ENCODE measurements at places on chromosomes 4 and X.
A peak's percentile ranks its signal among the peaks of the same experiment; 100 is the strongest.

- DNase-seq, result no peak
Measured at GRCh38 chr4:130403221-130403620, 1307.3 kb downstream of the C4orf33 start.

DNA sequence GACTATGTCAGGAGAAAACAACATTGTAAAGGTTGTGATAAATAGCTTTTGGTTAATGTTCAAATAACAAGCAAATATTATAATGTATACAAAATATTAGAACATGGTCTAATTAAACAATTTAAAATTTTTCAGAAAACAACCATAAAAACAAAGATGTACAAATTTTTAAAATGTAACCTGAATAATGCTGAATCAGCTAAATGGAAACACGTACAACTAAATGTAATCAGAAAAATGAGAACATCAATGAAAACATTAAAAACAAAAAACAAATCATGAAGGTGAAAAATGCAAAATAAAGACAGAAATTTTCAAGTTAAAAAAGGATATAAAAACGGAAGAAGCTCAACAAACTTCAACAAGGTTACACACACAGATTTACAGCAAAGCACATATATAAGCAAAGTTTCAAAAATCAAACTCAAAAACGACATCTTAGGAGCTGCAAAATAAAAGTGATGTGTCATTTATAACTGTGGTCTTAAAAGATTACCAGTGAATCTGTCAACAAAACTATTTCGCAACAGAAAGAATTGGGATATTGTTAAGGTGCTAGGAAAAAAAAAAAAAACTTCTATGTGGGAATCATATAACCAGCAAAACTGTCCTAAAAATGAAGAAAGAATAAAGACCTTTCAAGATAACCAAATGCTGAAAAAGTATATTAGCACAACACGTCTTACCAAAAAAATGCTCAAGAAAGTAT is 31.8 kb downstream of the ZNF732 start:
- DNase-seq, result no peak

GRCh38 chr4:172815499-172816164 is 353.0 kb upstream of the GALNT7 start:
- DNase-seq, result no peak

GRCh38 chr4:101200561-101200960 is 146.8 kb downstream of the PPP3CA start:
- no peak for DNase-seq

GRCh38 chr4:80431203-80431965 is 95.9 kb downstream of the CFAP299 start:
- DNase-seq, result no peak

- DNase-seq, result no peak
Measured at GRCh38 chr4:5752376-5753184, 41.6 kb downstream of the EVC start.

GRCh38 chrX:54564936-54565335 is 34.9 kb downstream of the GNL3L start:
- no peak for DNase-seq

DNA sequence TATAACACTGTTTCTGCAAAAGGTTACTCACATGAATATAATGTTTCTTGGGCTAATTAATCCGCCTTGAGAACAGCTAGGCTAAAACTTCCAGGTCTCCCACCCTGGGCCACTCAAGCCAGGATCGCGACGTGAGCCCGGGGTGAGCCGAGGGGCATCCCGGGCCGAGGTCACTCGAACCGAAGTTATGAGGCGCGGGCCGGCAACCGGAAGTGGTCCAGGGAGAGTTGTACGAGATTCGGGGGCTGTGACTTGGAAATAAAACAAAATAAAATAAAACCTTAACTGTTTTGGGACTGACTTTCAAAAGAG is 317 bp downstream of the CMC4 start:
- DNase-seq, result no peak

- no peak for DNase-seq
Measured at GRCh38 chrX:109672239-109672638, 47.3 kb upstream of the KCNE5 start.

GRCh38 chr4:140222171-140222570 is 68.2 kb upstream of the MAML3 start:
- no peak for DNase-seq

GRCh38 chr4:158670975-158671664 is 567 bp downstream of the C4orf46 start:
- DNase-seq, result peak; percentile 81

- DNase-seq, result no peak
Measured at GRCh38 chr4:26088433-26088928, 174.5 kb downstream of the SMIM20 start.

GRCh38 chr4:4559596-4559995 is 17.7 kb upstream of the STX18 start:
- no peak for DNase-seq

- DNase-seq, result no peak
Measured at GRCh38 chrX:112731793-112732192, 52.1 kb upstream of the LHFPL1 start.

DNA sequence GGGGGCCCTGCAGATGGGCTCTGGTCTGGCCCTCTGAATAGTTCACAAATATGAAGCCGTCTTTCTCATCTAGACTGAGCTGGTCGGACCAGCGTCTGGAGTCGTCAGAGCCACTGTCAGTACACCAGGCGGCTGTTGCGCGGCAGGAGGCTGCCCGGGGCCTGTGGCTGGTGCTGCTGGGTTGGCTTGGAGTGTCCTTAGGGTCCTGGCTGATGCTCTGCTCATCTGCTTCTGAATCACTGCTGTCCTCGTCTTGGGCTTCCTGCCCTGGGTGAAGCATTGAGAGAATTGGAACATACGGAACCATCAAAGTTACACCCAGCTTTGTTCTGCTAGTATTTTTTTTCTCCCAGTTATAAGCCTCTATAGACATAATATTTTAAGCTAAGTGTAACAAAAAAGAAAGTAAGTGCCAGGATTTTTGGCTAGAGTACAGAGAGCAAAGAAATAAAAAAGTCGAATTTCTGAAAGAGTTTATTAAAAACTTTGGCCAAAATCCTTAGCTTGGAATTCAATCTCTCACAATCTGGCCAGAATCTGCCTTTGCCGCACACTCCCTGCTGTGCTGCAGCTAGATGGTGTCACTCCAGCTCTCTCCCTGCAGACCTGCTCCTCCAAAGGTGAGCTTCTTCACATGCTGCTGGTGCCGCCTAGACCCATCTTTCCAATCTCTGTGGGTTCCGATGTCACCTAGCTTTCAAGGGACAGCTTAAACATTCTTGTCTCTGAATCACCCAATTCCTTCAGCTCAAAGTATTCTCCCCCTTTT is 96.2 kb downstream of the CDS1 start:
- no peak for DNase-seq

GRCh38 chr4:128349921-128350320 is 62.3 kb upstream of the PGRMC2 start:
- DNase-seq, result no peak

- peak; percentile 31 for DNase-seq
Measured at GRCh38 chrX:68932611-68933010, 103.8 kb downstream of the EFNB1 start.

GRCh38 chrX:79556800-79557199 is 189.7 kb upstream of the ITM2A start:
- DNase-seq, result no peak

GRCh38 chrX:72358313-72358712 is 52.6 kb upstream of the CITED1 start:
- no peak for DNase-seq

DNA sequence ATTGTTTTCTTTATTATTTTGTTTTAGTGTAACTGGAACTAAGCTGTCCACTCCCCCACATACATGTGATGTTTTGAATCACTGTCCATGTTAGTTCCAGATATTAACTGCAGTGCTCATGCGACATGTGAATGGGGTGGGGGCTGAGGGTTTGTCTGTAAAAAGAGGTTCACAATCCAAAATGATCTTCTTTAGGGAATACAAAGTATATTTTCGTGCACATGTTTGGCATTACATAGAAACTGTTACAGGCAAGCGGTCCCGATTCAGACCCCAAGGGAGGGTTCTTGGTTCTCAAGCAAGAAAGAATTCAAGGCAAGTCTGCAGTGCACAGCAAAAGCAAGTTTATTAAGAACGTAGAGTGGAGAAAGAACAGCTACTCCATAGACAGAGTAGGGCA is 296.5 kb upstream of the CLNK start:
- DNase-seq, result no peak

GRCh38 chrX:19846995-19847790 is 40.2 kb downstream of the SH3KBP1 start:
- no peak for DNase-seq

DNA sequence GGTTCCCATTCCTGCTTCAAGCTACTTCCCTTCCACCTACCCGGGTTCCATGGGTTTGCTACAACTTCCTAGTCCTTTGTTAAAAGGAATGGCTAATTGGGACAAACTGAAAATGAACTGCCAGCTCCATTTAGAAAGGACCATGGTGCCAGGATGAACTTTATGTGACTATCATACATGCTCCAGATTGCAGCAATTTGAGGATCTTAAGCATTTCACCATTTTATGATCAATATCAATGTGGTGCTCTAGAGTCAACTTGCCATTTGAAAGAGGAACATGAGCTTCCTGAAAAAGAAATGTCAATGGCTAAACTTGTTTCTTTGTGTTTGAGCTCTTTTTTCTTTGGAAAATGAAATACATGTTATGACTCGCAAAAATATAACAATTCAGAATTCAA is 92.7 kb upstream of the IL15 start:
- no peak for DNase-seq

DNA sequence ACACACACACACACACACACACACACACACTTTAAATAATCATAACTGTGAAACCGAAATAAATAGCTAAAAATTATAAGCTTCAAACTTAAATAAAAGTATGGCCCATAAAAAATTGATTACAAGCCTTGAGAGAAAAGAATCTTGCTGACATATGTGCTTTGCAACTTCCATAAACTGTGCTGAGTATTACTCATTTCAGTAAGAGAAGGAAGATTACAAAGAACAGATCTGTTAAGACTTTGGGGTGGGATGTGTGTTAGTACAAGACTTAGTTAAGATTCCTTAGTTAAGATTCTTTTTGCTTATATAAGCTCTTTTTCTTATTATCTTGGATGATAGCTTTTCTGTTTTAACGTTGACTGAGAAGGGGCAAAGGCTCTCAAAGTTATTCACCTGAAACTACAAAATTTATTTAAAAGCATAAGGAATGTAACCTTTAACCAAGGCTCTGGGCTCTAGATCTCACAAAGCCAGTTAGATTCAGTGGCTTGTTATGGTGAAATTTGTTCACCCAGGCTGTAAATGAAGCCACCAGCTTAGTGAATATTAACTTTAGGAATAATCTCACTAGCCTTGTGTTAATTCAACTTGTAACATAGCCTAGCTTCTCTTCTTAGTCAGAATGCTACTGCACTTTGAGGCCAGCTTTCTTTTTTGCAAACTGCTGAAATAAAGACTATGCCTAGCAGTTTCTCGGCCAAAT is 58.2 kb downstream of the ARSJ start:
- DNase-seq, result no peak

DNA sequence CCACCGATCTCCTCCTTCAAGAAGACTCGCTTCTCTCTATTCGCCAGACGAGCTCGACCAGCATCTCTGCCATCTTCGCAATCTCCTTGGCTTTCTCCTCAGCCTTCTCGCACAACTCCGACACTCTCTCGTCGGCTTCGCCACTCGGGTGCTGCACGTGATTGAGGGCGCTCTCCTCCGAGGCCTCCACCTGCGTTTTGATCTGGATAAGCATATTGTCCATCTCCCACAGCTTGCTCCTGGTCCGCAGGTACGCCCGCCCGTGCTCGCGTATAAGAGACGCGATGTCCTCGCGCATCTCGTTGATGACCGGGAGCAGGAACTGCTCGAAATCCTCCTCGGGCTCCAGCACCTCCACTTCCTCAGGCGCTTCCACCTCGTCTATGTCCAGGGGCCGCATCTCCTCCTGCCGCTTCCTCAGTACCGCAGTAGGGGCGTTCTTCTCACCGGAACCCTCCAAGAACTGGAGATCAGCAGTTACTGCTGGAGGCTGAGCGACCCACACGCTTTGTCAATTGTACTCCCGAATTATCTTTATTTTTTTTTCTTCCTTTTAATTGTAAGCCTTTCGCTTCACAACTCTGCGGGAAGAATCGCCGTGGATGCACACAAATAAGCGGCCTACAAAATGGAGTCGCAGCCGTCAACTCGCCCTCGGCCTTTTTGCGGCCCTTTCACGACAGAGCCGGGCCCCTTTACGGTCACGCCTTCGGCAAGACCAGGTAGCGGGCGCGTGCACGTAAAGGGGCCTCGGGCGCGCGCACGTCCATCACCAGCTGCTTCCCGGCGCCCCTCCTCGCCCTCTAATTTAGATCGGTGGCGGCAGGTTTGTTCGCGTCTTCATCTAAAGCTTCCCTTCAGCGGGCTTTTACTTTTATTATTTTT is at the start of gene MRFAP1L1:
Gene MRFAP1L1, minus strand, starts transcription at position 636 of the 885 bp plus-strand sequence. Its CDS starts 236 bp downstream, at position 400.
- DNase-seq, result peak; percentile 98

DNA sequence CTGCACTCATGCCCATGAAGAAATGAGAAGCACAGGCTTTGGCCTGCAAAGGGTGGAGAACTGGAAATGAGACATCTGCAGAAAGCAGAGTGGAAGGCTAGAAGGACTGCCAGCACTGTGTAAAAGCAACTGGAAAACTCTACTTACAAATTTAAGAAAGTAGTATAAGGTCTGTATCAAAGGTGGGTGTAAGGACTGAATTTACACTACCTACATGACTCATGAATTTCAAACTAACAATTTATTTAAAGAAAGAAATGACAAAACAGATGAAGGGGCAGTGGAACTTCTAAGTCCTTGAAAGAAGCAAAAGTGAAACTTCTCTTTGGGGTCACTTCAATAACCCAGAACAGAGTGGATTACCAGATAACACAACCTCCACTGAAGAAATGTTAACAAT is 71.2 kb downstream of the SLC10A7 start:
- no peak for DNase-seq

DNA sequence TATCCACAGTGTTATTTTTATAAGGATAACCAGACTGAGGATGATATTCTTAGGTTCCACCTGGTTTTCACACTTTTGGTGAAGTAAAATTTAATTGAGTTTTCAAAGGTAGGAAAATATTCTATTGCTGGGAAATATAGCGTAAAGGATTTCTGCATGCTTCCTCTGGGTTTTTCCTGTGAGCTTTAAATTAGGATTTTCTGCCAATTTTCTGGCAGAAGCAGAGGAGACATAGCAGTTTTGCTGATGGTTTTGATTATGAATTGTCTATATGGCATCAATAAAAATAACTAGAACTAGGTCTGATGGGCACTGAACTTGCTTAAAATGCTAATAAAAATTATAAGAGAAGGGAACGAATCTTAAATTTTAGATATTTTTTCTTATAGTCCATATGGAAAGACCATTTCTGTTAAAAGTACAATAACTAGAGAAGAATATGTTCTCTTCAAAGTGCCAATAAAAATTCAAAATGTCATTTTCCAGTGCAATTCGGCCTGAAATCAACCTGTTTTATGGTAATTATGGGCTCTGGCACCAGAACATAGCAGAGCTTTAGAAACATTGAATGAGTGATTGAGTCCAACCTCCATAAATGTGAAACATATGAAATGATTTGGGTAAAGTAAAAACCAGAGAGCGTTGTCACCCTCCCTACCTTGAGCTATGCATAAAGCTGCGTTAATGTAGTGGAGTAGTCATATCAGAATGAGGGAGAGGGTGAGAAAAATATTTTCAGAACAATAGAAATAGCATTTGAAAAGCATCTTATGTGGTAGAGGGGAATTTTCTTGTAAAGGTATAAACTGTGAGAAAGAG is 279.7 kb downstream of the SPRY1 start:
- no peak for DNase-seq
